ENCODE measurements at places on chromosomes 13 and 19.

GRCh38 chr13:94999871-95000270, 287.5 kb upstream of the SOX21 start:
- H3K4me1 ChIP-seq = no peaks in the 10 kb centered on the region
- H3K27ac ChIP-seq = no peak overlapping the region
- DNase-seq = no peak
- no peak overlapping the region for H3K4me3 ChIP-seq

- no peak for DNase-seq
- H3K27ac ChIP-seq = no peak overlapping the region
- H3K36me3 ChIP-seq = no peaks in the 10 kb centered on the region
- peaks cover 63% of the 10 kb centered on the region for H3K4me1 ChIP-seq
- H3K4me3 ChIP-seq = no peak overlapping the region
Measured at GRCh38 chr19:39128516-39129079, 3.0 kb downstream of the PAK4 start.

DNA sequence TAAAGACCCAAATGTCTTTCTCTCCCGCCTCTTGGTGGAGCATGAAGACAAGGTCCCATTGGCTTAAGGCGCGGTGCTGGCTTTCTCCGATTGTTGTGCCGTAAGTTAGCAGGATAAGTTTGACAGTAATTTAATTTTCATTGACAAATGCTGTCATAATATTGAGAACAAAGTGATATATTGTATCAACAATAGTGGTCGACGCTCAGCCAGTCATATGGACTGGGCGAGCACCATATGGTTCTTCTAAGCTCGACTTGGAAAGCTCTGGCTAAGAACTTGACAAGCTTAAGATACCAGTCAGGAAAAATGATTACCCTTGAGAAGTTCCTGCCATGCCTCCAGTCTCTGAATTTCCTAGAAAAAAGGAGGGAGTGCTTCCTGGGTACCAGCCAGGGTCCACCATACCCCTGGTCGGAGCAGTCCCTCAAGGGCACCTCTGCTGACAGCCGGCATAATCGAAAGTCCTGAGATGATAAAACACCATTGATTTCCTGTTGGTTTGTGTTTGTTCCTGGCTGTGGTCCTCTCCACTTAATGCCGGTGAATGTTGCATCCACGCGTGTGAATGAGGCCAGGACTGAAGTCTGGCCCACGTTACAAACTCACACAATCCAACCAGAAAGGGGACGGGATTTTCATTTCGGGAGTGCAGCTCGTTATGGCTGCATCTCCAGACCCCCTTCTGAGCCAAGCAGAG, 262.1 kb downstream of the ZNF536 start:
- no peaks in the 10 kb centered on the region for H3K36me3 ChIP-seq
- no peak for DNase-seq
- no peak overlapping the region for H3K27ac ChIP-seq
- H3K27me3 ChIP-seq = no peaks in the 10 kb centered on the region

GRCh38 chr19:18421371-18421959, 2.3 kb downstream of the SSBP4 start:
- DNase-seq = no peak
- peaks cover 14% of the 10 kb centered on the region for H3K4me1 ChIP-seq
- no peaks in the 10 kb centered on the region for H3K36me3 ChIP-seq
- H3K27me3 ChIP-seq = no peaks in the 10 kb centered on the region
- H3K27ac ChIP-seq = no peak overlapping the region

GRCh38 chr19:58181902-58182576, 822 bp upstream of the ZNF274 start:
- peak; percentile 64 for DNase-seq
- H3K4me3 ChIP-seq = peak overlapping the region; percentile 94
- no peaks in the 10 kb centered on the region for H3K27me3 ChIP-seq
- H3K4me1 ChIP-seq = no peaks in the 10 kb centered on the region
- H3K27ac ChIP-seq = peak overlapping the region; percentile 98

- H3K27me3 ChIP-seq = no peaks in the 10 kb centered on the region
Measured at GRCh38 chr13:36108342-36108741, 22.8 kb downstream of the DCLK1 start.

- no peaks in the 10 kb centered on the region for H3K36me3 ChIP-seq
- H3K4me3 ChIP-seq = no peak overlapping the region
- peaks cover 8% of the 10 kb centered on the region for H3K4me1 ChIP-seq
- H3K27me3 ChIP-seq = no peaks in the 10 kb centered on the region
Measured at GRCh38 chr13:113883921-113884804, 20.3 kb upstream of the GAS6 start.

DNA sequence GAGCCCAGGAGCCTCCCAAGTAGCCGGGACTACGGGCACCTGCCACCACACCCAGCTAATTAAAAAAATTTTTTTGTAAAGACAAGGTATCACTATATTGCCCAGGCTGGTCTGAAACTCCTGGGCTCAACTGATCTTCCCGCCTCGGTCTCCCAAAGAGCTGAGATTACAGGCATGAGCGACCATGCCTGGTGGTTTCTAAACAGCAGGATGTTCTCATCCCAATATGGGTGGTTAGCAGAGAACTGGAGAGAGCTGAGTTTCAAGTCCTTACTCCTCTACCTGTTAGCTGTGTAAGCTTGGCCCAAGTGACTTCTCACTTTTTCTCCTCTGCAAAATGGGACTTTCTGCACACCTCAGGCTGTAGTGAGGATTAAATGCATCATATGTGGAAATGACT, 8.0 kb downstream of the TMEM91 start:
- H3K4me3 ChIP-seq = no peak overlapping the region
- H3K27ac ChIP-seq = no peak overlapping the region
- no peaks in the 10 kb centered on the region for H3K36me3 ChIP-seq
- no peak for DNase-seq
- H3K27me3 ChIP-seq = no peaks in the 10 kb centered on the region

DNA sequence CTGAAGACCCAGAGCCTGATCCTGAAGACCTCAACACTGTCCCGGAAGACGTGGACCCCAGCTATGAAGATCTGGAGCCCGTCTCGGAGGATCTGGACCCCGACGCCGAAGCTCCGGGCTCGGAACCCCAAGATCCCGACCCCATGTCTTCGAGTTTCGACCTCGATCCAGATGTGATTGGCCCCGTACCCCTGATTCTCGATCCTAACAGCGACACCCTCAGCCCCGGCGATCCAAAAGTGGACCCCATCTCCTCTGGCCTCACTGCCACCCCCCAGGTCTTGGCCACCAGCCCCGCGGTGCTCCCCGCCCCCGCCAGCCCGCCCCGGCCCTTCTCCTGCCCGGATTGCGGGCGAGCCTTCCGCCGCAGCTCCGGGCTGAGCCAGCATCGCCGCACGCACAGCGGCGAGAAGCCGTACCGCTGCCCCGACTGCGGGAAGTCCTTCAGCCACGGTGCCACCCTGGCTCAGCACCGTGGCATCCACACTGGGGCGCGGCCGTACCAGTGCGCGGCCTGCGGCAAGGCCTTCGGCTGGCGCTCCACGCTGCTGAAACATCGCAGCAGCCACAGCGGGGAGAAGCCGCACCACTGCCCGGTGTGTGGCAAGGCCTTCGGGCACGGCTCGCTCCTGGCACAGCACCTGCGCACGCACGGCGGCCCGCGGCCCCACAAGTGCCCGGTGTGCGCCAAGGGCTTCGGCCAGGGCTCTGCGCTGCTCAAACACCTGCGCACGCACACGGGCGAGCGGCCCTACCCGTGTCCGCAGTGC, 2.9 kb upstream of the MCOLN1 start:
- no peak for DNase-seq
- H3K27me3 ChIP-seq = no peaks in the 10 kb centered on the region
- peaks cover 8% of the 10 kb centered on the region for H3K36me3 ChIP-seq
- H3K4me1 ChIP-seq = peaks cover 12% of the 10 kb centered on the region
- no peak overlapping the region for H3K4me3 ChIP-seq

DNA sequence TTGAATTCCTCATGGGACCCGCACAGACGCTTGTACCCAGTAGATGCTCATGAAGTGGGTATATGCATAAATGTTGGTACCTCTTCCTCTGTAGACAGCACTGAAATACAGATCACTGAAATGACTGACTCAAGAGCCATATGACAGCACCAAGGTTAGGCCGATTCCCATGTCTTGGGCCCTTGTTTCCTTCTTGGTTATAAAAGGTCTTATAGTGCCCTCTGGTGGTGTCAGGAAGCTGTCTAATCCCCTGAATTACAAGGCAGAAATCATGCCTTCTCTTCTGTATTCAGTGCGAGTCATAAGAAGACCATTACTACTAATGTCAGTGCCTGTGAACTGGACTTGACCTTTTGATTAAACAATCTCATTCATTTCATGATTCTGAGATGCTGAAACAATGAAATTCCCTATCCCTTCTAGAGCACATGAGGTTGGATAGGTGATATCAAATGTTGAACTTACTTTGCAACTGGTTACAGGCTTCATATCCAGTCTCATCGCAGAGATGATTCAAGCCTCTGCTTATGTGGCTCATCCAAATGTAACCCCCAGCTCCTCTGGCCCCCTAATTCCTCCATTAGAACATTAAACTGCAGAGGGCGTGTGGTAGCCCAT, 59.7 kb downstream of the SPATA13 start:
- no peaks in the 10 kb centered on the region for H3K36me3 ChIP-seq
- no peak overlapping the region for H3K4me3 ChIP-seq
- peaks cover 6% of the 10 kb centered on the region for H3K4me1 ChIP-seq
- no peaks in the 10 kb centered on the region for H3K27me3 ChIP-seq

DNA sequence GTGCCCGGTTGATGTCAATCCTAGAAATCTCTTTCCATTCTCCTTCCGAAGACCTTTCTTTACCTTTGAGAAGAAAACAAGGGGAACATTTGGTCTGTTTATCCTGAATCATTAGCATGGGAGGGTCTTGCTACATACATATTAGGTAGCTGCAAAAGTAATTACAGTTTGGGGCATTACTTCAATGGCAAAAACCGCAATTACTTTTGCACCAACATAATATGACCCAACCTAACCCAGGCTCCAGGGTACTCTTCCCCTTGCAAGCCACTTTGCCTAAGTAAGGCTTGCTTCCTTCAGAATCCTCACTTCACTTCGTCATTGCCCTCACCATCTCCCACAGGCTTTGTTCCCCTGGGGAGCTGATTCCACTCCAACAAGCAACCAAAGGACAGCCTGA, 662.7 kb downstream of the DIAPH3 start:
- H3K4me1 ChIP-seq = no peaks in the 10 kb centered on the region
- H3K4me3 ChIP-seq = no peak overlapping the region
- no peak for DNase-seq

DNA sequence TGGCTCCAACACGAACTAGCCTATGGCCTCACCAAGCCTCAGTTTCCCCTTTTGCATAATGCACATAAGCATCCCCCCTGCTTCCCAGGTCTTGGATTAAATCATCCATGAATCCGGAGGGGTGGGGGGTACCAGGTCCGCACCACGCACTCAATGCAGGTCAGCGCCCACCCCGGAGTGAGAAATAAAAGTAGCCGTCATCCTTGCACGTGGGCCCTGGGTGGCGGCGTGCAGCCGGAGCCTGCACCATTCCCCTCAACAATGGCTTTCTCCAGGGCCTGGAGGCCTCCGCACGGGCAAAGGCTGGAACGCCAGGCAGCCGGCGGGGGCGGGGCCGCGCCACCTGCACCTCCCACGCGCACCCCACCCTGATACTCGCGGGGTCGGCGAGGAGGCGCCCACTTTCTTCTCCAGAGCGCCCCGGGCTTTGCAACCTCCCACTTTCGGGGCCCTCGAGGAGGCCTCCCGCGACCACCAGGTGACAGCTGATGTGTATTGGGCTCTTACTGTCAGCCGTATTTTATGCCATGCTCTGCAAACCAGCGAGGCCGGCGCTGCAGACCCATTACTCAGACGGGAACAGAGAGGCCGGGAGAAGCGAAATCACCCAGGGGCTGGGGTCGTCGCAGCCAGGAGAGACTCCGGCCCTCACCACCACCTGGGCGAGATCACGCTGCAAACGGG, 767 bp upstream of the GADD45B start:
- peak overlapping the region; percentile 78 for H3K27ac ChIP-seq
- peak overlapping the region; percentile 89 for H3K4me3 ChIP-seq
- no peaks in the 10 kb centered on the region for H3K27me3 ChIP-seq
- no peaks in the 10 kb centered on the region for H3K4me1 ChIP-seq

DNA sequence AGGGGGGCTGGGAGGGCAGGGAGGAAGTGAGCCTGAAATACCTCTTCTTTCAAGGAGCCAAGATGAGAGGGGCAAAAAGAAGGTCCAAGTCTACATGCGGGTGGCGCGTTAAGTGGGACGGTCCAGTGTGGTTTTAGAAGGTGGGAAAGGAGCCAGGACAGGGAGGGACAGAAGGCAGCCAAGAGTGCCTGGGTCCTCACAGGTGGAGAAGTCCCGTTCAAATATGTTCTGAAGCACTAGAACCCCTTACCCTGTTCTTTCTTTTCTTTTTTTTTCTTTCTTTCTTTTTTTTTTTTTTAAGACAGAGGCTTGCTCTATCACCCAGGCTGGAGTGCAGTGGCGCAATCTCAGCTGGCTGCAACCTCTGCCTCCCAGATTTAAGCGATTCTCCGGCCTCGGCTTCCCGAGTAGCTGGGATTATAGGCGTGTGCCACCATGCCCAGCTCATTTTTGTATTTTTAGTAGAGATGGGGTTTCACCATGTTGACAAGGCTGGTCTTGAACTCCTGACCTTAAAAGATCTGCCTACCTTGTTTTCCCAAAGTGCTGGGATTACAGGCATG, 7.4 kb downstream of the CAMSAP3 start:
- no peak for DNase-seq
- no peaks in the 10 kb centered on the region for H3K27me3 ChIP-seq
- H3K36me3 ChIP-seq = no peaks in the 10 kb centered on the region
- H3K4me1 ChIP-seq = no peaks in the 10 kb centered on the region

- H3K36me3 ChIP-seq = no peaks in the 10 kb centered on the region
- DNase-seq = no peak
- H3K4me1 ChIP-seq = no peaks in the 10 kb centered on the region
- no peak overlapping the region for H3K4me3 ChIP-seq
- no peak overlapping the region for H3K27ac ChIP-seq
- H3K27me3 ChIP-seq = no peaks in the 10 kb centered on the region
Measured at GRCh38 chr13:38897521-38897920, 93.1 kb downstream of the STOML3 start.

DNA sequence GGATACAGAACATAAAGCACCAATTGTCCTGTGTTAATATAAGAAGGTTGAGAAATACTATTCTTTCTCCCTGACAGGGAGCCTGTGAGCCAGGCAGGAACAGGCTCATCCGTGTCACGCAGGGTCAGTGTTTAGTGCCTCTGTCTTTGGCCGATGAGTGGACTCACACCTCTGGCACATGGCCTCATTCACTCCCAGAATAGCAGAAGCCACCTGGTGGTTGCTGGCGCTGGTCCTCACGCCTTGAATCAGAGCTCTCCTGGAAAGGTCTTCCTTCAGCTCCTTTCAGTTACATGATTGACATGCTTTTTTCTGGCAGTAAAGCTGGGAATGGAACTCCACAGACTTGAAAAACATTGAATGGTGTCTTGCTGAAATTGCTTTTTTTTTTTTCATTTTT, 28.1 kb upstream of the SIAH3 start:
- H3K36me3 ChIP-seq = no peaks in the 10 kb centered on the region
- no peak overlapping the region for H3K27ac ChIP-seq
- no peaks in the 10 kb centered on the region for H3K27me3 ChIP-seq
- H3K4me1 ChIP-seq = no peaks in the 10 kb centered on the region
- no peak overlapping the region for H3K4me3 ChIP-seq

- no peaks in the 10 kb centered on the region for H3K27me3 ChIP-seq
- H3K4me1 ChIP-seq = no peaks in the 10 kb centered on the region
- no peak for DNase-seq
- no peak overlapping the region for H3K4me3 ChIP-seq
- no peaks in the 10 kb centered on the region for H3K36me3 ChIP-seq
- no peak overlapping the region for H3K27ac ChIP-seq
Measured at GRCh38 chr13:72864142-72865011, 82.4 kb downstream of the PIBF1 start.

- DNase-seq = no peak
- no peaks in the 10 kb centered on the region for H3K27me3 ChIP-seq
- no peak overlapping the region for H3K27ac ChIP-seq
- H3K4me3 ChIP-seq = no peak overlapping the region
- no peaks in the 10 kb centered on the region for H3K4me1 ChIP-seq
Measured at GRCh38 chr19:57671124-57671895, 2.6 kb downstream of the ZSCAN4 start.

GRCh38 chr19:49573009-49573408, 7.3 kb downstream of the NOSIP start:
- H3K27me3 ChIP-seq = no peaks in the 10 kb centered on the region
- H3K4me3 ChIP-seq = no peak overlapping the region
- no peak overlapping the region for H3K27ac ChIP-seq
- DNase-seq = no peak
